ENCODE measurements at places on chromosomes 11 and 22.

- no peak for DNase-seq
Observed at GRCh38 chr11:88950975-88951374, 114.8 kb downstream of the GRM5 start.

DNA sequence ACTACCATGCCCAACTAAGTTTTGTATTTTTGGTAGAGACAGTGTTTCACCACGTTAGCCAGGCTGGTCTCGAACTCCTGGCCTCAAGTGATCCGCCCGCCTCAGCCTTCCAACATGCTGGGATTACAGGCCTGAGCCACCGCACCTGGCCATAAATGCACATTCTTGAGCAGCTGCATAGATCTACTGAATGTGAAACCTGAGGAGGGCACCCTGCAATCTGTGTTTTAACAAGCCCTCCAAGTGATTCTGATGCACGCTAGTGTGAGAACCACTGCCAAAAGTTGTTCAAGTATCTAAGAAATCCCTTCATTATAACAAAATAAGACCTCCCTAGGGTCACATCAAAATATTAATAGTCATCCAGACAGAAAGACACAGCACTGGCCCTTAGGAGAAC lies 89.3 kb downstream of the RDX start:
- DNase-seq: no peak

DNA sequence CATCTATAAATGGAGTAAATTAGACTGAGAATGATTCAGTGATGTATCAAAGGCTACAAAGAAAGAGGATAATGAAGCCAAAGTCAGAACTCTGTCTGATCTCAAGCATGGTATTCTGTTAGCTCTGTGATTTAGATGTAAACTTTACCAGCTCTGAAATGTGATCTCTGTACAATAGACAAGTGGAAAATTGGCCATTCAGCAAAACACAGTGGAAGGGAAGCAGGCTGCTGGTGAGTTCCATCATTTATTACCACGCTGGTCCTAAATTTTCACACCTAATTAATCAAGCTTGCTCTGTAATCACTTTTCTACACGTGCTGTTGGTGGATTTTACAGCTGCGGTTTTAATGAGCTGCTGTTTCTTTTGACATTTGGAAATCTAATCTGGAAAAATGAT lies 145.1 kb upstream of the OPCML start:
- DNase-seq: no peak

GRCh38 chr22:22010358-22010757 lies 27.8 kb upstream of the TOP3B start:
- DNase-seq: no peak

GRCh38 chr11:119491753-119492510 lies 69.0 kb upstream of the THY1 start:
- no peak for DNase-seq

- DNase-seq: no peak
Observed at GRCh38 chr11:86013713-86014112, 55.2 kb downstream of the PICALM start.

DNA sequence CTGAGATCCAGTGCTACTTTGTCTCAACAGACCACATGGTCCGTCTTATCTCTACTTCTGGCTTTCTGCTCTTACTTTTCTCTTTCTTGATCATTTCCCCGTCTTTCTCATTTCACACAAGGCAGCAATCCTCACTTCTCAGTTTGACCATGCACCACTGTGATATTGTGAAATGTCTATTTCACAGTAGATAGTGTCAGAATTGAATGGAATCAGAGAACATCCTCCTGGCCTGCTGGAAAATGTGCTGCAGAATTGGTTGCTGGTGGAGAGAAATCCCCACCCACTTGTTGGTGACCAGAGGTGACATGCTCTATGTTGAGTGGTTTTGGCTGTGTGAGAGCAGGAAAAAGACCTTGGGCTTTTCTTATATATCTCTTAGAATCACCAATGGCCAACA lies 57.8 kb upstream of the RCN1 start:
- no peak for DNase-seq

DNA sequence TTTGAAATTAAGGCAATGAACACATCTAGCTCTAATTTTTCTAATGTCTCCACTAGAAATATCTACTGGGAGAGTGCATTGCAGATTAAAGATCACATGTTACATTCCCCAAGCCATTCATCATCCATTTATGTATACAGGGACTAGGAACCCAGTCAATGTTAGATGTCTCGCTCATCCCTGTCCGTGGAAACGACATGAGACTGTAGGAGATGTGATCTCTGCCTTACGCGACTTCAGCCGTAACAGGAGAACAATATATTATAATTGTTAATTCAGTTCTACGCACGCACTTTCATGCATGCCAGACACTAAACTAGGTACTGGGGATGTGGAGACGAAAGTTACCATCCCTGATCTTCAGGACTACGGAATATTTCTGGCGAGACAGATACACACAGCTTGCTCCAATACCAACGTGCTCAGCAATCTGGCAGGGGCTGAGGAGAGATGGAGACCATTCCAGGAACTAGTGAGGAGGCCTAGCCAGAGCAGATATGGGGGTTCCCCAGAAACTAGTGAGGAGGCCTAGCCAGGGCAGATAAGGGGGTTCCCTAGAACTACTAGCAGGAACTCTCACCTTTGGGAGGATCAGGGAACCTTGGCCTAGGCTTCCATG lies 706 bp downstream of the DCPS start:
- DNase-seq: no peak

GRCh38 chr11:123304828-123305466 lies 109.9 kb upstream of the CLMP start:
- DNase-seq: no peak

- no peak for DNase-seq
Observed at GRCh38 chr11:87528752-87529151, 491.0 kb downstream of the TMEM135 start.

DNA sequence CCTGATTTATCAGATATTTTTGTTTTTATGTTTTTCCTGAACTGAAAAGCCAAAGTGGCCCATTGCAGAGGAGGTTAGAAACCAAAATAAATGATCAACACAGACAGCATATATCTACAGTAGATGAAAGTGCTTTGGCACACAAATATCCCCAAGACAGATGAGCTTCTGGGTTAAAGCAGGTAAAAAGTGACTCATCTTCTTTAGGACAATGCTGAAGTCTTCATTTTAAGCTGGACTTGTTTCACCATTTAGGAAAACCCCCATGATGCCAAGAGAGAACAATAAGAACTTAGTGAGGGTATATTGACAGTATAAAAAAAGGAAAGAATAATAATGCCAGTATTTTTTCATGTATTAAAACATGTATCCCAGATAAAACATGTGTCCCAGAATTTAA lies 100.8 kb upstream of the OR9G4 start:
- DNase-seq: no peak
